ENCODE measurements at places on chromosomes 2 and 18. TPM values are rescaled to one million over a fixed set of nuclear protein-coding genes. Genes with fewer than 3 reads are reported as not detected.

DNA sequence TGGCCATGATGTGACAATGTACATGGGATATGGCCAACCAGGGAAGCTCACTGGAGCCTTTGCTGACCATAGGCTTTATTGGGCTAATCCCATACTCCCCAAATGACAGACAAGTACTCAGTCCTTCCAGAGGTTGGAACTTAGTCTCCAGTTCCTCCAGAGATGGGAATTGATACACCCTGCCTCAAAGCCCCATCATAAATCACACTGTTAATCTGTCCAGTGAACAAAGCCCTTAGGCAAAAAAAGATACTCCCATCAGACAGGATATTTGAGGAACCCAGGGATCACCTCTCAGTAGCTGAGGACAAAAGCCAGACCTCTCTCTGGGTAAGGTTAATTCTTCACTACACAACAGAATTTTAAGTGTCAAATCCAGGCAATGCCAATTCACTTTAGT lies 247.5 kb upstream of the CDH20 start:
- no peaks in the 10 kb centered on the region for H3K27me3 ChIP-seq
- DNase-seq: no peak
- H3K4me3 ChIP-seq: no peak overlapping the region
- no peaks in the 10 kb centered on the region for H3K36me3 ChIP-seq

GRCh38 chr18:8260319-8260718 lies 348.9 kb upstream of the RAB12 start:
- no peak for DNase-seq
- no peaks in the 10 kb centered on the region for H3K27me3 ChIP-seq
- no peak overlapping the region for H3K27ac ChIP-seq

DNA sequence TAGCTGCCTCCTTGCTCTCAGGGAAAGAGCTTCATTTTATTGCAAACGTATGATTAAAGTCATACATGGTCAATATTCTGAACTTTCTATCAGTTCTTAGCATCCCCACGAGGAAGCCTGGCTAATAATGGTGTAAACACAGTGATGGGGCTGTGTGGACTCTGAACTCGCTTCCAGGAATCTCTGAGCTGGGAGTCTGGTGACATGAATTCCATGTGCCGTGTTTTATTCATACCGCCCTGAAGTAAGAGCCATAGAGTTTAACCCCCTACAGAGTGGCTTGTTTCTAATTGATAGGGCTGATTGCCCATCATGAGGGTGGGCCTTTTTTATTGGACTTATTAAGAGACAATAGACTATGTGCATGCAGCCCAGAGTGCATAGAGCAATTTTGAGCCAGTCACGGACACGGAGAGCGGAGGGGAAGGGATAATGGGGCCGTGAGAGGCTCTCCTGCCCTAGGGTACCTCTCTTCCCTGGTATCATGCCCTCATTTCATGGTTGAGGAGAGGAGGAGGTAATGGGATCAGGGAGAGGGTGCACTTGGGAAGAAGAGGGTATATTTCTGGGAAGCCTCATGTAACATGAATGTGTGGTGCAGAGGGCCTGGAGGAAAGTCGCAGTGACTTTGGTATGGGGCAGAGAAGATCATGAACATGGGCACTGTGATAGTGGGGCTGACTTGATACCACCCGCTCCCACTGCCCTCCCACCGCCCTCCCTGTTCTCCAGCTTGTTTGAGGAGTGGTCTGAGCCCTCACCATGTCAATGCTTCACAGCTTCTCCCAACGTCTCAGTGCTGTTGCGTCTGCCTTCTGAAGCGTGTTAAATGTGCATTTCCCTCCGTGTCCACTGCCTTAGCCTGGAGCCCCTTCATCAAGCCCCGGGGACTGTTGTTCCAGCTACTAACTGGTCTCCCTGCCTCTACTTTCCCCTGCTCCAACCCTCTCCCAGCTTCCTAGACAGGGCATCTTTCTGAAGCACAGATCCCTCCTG lies 73.2 kb downstream of the IL1R2 start:
- peaks cover 6% of the 10 kb centered on the region for H3K4me1 ChIP-seq
- DNase-seq: no peak
- no peaks in the 10 kb centered on the region for H3K27me3 ChIP-seq
- no peak overlapping the region for H3K4me3 ChIP-seq
- peak overlapping the region; percentile 69 for H3K27ac ChIP-seq
- H3K36me3 ChIP-seq: no peaks in the 10 kb centered on the region

DNA sequence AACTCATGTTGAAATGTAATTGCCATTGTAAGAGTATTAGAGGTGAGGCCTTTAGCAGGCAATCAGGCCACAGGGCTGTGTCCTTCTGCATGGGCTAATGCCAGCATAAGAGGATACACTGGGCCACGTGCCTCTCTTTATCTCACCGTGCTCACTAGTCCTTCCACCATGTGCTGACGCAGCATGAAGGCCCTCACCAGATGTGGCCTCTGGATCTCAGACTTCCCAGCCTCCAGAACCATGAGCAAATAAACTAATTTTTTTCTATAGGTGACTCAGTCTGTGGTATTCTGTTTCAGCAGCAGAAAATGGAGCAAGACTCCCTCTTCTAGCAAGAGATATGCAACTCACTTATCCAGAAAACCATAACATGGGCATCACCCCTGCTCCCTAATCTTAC lies 149.7 kb upstream of the ZNF236 start:
- H3K4me1 ChIP-seq: no peaks in the 10 kb centered on the region
- H3K27ac ChIP-seq: no peak overlapping the region
- no peaks in the 10 kb centered on the region for H3K36me3 ChIP-seq
- H3K4me3 ChIP-seq: no peak overlapping the region
- DNase-seq: no peak

The PRLH gene
- total RNA-seq: not detected

The UBXN4 gene
- total RNA-seq: 65.5 TPM

Data from right lobe of liver (tissue), 6 donors.